ENCODE measurements at places on chromosomes 1 and 21.

DNA sequence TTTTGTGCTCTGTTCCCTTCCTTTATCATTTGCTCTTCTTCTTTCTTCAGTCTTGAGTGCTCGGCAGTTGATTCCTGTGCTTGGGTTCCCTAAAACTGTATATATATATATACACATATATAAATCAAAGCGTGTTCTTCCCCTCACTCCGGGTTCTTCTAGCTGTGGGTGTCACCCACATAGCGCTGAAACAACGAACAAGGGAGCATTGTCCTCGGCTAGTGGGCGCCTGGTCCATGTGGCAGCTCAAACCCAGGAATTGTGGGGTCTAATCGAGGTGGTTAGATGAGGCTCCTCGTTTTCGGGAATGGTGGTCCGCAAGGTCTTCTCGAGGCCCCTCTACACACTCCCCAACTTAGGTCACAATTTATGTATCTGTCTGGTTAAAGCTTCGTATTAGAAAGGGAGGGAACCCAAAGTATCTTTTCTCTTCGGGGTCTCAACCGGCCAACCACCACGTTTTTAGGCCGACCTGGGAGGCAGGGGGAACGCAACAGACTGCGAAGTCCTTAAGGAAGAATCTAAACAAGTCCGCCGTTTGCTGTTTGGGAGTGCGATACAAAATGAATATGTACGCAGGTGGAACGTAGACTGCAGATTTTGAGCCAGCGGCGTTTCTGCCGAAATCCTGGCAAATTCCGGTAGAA is 504 bp upstream of the SDHC start:
- DNase-seq, result peak; percentile 26

DNA sequence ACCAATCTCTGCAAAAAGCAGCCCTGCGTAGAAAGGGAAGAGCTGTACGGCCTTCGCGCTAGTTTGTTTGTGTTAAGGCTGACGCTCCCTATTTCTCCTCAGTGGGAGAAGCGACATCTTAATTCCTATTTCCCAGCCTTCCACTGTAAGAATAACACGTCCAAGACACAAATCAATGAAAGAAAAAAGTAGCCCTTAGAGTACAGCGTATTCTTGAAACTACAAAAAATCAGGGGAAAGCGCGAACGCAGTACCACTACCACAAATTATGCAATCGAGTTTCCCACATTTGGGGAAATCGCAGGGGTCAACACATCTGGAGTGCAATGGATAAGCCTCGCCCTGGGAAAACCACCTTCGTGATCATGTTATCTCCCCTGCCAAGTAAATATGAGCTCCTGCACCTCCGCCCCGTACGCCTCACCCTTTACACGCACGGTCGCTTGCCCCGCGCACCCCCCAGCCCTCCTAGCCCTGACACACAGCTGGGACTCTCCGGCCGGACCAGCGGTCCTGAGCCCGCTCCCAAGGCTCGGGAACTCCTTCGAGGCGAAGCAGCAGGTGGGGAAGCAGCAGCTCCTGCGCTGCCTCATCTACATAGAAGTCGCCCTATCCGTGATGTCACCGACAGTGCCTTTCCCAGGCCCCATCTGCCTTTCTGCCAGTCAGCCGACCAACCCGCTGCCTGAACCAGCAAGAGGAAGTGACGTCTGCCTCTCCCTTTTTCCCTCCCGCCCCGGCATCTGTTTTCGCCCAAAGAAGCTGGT is 94.7 kb downstream of the PPIAL4G start:
- DNase-seq, result no peak

DNA sequence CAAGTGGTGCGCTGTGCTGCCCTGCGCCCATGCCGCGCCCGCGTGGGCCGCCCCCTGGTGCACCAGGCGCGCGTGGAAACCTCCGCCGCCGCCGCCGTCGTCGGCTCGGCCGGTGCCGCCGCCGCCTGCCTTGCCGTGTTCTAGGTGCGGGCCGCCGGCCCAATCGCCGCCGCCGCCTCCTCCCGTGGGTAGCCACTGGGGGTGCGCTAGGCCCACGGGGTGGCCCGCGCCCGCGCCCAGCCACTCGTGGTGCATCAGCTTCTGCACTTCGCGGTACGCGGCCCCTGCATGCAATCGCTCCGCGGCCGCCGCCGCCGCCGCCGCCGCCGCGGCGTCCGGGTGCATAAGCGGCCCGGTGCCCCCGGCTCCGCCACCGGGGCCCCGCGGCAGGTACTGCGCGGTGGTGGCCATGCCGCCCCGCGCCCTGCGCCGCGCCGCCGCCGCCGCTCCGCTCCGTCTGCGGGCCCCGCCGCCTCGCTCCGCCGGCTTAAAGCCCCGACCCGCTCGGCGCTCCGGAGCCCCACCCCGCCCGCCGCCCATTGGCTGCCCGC is at the start of gene POU3F1:
Gene POU3F1, minus strand, starts transcription at position 461 of the 551 bp plus-strand sequence. Its CDS starts 50 bp downstream, at position 411.
- no peak for DNase-seq

DNA sequence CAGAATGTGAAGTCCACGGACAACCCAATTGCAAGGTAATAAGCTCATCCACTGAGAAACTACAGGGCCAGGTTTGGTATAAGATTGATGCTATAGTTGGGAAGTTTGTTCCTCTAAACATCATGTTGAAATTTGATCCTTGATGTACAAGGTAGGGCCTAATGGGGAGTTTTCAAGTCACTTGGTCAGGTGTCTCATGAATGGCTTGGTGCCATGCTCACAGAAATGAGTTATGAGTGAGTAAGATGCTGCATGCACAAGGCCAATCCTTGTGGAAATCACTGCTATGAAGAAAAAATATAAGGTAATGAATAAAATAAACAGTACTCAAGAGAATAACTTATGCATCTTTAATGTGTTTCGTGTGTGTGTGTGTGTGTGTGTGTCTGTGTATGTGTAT is 1891.2 kb downstream of the NCAM2 start:
- DNase-seq, result no peak

DNA sequence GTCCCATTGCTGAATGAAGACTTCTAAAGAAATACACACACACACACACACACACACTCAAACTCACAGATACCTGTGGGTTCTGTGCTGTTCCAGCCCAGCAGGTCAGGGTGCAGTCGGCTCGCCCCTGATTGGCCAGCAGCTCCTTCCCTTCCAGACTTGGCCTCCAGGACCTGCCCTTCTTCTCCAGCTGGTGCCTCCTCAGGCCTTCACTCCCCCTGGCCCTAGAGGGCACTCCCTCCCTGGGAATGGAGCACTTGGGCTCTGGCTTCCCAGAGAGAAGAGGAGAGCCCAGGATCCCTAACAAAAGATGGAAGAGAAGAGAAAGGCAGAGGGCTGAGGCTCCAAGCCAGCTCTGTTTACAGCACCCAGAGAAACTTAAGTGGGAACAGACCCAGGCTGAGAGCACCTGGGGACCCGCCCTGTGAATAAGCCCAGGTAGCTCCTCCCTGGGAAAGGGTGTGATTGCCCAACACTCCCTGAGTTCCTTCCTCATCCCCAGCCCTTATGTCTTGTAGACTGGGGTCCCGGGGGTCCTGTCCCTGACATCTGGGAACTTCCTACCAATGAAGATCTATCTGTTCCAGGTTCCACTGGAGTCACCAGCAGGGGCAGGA is at the start of gene PGLYRP3:
Gene PGLYRP3, minus strand, starts transcription at position 383 of the 617 bp plus-strand sequence. CDS start 2,287 bp downstream, outside the sequence.
- no peak for DNase-seq

GRCh38 chr1:236007781-236008180 is 57.1 kb downstream of the NID1 start:
- DNase-seq, result no peak

GRCh38 chr1:24084050-24084449 is 27.9 kb downstream of the MYOM3 start:
- DNase-seq, result no peak

DNA sequence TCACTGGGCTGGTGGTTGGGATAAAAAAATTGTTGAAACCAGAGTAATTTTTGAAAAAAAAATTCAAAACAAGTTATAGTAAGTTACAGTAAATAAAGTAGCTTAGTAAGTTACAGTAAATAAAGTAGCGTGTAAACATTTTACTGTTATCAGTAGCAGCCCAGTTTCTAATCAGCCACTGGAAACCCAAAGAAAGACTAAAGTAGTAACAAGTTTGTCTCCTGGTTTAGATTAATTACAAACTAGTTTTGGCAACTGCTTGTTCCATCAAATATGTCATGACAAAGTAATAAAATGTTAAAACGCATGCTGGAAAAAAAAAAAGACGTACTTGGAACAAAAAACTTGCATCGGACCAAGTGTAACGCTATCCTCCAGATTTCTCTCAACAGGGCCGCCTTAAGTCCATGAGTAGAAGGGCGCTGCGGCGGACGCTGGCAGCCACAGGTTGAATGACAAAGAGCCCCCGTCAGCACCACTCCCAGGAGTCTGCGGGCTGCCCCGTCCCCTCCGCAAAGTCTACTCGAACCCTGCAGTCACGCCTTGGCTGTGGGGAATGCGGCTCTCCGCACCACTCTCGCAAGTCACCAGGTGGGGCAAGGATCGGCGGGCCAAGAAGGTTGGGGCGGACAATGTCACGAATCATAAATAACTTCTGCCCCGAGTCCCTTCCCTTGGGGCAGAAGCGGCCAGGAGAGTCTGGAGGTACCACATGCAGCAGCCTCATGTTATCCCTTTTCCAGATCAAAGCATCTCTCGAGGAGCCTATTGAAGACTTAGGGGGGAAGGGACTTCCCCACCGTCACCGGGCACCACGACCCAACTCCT is 837 bp downstream of the SLC16A1 start:
- peak; percentile 80 for DNase-seq

- no peak for DNase-seq
These were observed 35.4 kb upstream of the PDC start for GRCh38 chr1:186496171-186496851.

GRCh38 chr1:224780736-224781135 is 148.7 kb upstream of the DNAH14 start:
- DNase-seq, result no peak

DNA sequence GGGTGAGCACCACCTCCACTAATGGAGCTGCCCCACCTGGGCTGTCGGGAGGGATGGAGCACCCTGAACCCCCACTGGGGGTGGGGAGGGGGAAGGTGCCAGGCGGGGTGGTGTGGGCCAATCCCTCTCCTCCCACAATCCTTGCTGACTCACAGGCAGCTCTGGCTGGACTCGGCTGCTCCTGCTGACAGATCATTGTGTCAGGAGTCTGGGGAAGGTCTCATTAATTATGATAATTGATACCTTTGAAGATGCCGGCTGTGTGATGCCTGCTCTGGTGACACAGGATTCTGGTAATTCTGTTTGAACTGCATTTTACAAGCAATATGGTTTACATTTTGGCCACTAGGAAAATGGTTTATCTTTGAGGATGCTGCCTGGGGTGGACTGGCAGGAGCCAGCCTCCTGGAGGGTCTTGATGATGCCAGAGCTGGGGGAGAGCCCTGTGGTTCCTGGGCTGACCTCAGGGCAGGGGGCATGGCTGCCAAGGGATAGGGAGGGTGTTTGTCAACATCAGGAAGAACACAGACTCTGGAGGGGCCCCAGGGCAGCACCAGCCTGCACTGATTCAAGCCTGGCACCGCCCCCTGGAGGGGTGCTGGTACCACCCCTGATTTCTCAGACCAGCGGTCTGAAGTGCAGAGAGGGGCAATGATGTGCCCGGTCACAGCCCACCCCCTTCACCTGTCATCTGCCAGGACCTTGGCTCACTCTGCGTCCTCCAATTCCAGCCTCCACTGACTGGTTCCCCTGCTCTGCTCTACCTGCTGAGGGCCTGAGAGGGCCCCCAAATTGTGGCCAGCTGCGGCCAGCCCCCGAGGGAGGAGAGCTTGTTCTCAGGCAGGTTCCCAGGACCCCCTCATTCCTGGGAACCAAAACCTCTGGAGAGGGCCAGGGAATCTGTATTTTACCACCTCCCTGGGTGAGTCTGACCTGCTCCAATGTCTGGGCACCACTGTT is 338.8 kb downstream of the MATN1 start:
- no peak for DNase-seq

DNA sequence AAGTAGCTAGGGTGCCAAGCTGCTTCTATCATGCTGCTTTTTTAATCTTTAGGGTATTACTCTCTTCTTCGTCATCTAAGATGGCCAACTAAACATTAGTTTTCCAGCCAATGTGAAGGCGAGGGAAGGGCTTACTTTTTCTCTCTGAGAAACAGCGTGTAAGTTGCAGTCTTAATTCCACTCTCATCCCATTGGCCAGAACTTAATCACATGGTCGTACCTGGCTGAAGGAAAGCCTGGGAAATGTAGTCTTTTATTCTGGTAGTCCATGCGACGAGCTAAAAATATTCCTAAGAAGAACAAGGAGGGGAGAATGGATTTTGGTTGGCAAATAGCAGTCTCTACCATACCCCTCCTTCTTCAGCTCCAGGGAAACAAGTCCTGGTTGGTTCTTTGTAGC is 21.5 kb downstream of the DNAJC6 start:
- no peak for DNase-seq

DNA sequence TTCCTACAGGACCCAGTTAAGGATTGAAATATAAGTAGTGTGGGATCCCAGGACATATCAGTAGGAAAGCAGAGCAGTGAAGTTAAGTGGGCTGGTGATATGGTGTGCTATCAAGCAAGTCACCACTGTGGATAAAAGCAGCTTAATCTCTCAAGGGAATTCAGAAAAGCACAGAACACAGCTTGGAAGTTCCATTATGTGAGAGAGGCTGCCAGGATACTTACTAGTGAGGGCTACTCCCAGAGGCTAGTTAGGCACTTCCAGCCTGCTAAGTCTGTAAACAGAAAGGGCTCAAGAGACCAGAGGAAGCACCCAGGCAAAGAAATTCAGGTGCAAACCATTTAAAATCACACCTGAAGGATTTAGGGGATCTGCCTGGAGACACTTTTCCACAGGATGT is 18.8 kb upstream of the GRIK1 start:
- no peak for DNase-seq

DNA sequence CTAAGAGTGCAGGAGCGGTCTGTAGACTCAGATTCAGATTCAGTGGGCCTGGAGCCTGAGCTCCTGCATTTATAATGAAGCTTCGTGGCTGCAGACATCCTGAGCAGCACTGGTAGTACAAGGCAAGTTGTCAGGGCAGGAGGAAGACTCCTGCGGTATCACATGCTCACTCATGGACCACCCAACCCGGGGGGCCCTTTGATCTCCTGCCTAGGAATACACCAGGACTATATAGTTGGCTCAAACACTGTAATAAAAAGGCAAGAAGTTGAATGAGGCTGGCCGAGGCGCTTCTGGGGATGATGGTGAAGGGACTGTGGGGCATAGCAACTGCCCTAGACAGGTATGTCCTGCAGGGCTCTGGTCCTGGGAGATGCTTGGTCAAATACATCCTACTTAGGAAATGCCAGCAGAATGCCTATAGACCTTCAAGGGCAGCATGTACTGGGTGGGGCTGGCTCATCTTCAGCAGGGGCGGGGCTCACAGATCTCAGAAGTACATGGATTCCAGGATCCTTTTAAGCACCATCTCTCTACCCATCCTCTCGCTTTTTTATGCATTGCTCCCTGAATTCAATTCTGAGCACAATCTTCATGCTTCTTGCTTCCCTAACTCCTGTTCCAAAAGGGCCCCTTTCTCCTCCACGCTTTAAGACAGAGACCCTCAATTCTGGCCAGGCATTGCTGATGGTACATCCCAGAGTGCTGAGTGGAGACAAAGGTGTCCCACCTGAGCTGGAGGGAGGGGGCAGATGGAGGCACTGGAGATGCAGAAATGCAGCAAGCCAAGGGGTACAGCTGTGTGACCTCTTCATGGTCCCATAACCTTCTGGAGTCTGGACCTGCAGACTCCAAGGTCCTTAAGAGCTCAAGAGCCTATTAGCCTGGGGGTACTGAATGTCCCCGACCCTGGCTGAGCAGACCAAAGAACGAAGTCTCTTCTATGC is 2.1 kb upstream of the RAP1GAP start:
- no peak for DNase-seq
